Endothelial cell of coronary artery (primary cell): ENCODE measurements at places on chromosomes 2 and 18. TPM values are rescaled to one million over a fixed set of nuclear protein-coding genes. Genes with fewer than 3 reads are reported as not detected.

ACVR1C gene
- total RNA-seq: under 0.01 TPM in 1 of 2 replicates, not detected in the other

FAM110C gene
- not detected in 2 replicates for total RNA-seq

POMC gene
- total RNA-seq: 0.09 and 0.66 TPM in 2 replicates

PLGLB1 gene
- total RNA-seq: 0.18 and 0.75 TPM in 2 replicates

HMSD gene
- 0.09 TPM in 1 of 2 replicates, not detected in the other for total RNA-seq

ALK gene
- not detected in 2 replicates for total RNA-seq

NAT8 gene
- not detected in 2 replicates for total RNA-seq

MSGN1 gene
- total RNA-seq: not detected in 2 replicates

MAP4K3 gene
- 20.3 and 25.7 TPM in 2 replicates for total RNA-seq

SP140 gene
- total RNA-seq: 0.28 TPM in 1 of 2 replicates, not detected in the other

MC5R gene
- not detected in 2 replicates for total RNA-seq

CFC1 gene
- not detected in 2 replicates for total RNA-seq

GPR55 gene
- not detected in 2 replicates for total RNA-seq

RNU2-63P gene
- 10.1 and 284 TPM in 2 replicates for total RNA-seq

CIB4 gene
- total RNA-seq: not detected in 2 replicates

XDH gene
- not detected in 2 replicates for total RNA-seq
